ENCODE measurements at places on chromosomes 5 and 9.

DNA sequence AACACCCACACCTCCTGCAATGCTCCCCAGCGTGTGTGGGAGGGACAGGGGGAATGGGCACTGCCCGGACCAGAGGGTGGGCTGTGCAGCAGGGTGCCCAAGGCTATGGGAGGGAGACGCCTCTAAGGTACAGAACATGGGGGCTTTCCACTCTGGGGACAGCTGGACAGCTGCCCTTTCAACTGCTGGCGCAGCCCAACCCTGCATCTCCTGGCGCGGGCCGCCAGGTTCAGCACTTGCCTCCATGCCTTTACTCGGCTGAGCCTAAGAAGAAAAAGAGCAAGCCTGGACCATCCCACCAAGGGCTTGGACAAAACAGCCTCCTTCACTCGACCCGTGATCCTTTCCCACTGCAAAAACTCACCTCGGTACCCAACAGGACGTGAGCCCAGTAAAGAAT, 15.0 kb downstream of the AK8 start:
- DNase-seq: no peak

GRCh38 chr5:42750507-42750906, 6.1 kb upstream of the CCDC152 start:
- DNase-seq: no peak

DNA sequence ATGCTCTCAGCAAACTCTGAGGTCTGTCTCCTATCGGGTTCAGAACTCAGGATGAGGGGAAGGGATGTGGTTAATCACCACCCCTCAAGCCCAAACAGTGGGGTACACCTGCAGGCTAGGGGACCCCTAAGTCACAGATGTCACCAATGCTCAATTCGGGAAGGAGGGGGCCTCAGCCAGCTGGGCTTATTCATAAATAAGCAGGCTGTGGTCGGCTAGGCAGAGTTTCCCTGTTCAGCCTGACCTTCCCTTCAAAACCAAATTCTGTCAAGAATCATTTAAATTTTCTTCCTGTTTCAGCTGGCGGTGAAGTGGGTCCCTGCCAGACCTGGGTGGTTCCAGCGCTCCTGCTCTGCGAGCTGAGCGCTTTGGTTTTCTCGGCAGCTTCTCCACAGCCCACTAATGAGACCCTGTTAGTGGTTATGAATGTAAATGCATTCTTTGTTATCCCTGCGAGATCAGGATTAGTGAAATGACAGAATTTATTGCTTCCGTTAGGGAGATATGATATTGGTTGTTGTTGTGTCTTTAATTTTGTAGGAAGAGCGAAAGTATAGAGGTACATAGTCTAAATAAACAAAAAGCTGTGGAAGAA, 68.3 kb downstream of the AK8 start:
- no peak for DNase-seq

DNA sequence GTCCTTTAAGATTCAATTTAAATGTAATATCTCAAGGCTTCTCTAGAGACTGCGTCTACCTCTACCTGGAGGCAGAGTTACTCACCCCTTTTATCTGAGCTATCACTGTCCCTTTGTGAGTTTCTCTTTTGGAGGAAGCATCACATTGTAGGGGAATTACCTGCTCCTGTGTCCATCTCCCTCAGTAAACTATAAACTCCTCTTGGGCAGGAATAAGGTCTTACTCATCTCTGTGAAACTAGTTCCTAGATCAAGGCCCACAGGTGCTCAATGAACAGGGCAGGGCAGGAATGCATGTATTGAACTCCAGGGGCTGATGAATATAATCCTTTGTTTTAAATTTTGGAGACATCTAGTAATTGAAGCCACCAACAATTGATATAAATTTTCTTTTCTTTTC, 139.8 kb upstream of the ERCC6L2 start:
- no peak for DNase-seq

GRCh38 chr5:149829954-149830353, 99.8 kb downstream of the PPARGC1B start:
- no peak for DNase-seq

DNA sequence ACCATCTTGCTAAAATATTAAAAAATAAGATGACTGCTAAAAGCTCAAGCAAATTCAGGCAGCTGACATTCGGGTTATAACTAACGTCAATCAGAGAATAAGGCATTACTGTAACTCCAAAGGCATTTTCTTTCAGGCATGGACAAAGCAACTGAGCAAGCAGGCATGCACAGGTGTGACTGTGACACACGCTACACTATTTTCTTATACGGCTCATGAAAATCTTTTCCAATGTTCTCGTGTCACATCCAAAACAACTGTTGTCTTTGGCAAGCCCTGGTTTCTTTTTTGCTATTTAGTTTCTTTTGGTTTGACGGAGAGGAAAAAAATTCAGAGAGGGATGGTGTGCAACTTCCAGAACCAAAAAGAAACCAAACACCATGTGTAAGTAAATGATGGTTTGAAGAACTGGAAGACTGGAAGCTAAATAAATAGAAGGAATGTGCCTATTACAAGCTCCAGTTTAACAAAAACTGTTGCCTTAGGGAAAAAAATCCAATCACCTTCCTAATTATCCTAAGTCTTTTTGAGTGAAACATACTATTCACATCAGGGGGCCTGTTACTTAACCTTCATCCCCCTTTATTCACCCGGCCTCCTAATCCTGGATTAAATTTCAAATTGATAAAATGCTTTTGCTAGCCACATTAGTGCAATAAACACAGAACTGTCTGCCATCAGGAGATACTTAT, 277.6 kb downstream of the PSAT1 start:
- DNase-seq: no peak

DNA sequence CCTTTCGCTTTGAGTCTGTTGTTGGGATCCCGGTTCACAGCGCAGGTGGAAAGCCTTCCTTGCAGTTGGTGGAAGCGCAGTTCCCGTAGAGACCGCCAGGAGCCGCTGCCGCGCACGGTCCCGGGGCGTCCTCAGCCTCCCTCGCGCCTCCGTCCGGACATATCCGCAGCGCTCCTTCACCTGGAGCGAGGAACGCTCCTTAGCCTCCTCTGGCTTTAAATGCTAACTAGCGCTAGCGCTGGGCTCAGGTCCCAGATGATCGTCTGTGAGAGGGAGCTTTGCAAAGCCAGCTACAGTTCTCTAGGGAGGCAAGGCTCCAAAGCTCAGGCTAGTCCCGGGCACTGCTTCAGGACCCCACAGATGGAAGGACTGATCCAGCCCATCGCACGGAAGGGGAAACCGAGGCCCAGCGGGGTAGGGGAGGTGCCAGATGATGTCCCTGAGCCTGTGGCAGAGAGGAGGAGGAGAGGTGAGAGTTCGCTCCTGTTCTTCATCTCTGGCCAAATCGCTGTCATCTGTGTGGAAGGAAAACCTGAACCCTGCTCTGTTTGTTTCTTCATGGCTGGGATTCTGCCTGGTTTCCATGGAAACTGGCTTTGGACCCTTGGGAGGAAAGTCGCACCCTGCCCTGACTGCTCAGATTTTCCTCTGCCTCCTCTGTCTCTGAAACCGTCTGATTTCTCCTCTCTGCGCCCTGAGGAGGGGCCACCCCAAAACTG, 31.4 kb downstream of the COL15A1 start:
- peak; percentile 82 for DNase-seq

DNA sequence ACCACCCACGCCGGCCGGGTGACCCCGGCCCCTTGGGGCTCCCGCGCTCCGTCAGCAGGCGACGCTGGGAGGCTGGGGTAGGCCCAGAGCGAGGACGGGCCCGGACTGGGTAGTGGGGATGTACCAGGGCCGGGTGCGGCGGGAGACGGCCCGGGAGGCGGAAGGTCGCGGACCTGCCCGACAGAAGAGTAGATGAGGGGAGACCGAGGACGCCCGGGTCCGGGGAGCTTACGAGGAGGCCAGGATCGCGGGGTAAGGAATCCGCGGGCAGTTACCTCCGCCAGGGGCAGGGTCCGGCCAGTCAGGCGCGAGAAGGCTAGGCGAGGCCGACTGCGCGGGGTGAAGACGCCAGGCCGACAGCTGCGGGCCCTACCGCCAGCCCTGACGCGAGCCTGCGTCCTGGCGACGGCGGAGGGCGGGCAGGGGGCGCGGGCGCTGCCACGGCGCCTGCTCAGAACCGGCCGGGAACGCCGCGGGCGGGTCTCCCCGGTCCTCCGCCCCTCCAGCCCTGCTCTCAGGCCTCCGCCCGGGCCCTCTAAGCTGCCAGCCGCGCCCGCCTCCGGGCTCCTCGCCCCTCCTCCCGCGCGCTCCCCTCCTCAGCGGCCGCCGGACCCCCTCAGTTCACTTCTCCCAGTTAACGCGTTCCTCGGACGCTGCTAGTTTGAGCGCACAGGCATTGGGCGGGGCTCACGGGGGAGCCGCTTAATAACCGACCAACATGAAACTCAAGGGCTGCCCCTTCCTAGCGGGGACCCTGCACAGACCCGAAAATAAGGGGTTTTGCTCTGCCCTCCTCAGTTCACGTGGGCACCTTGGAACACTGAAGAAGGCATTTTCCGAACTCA, at the start of gene CPLANE1:
TSS of gene CPLANE1 (minus strand) at position 407 of the 845 bp plus-strand sequence. CDS start 1,678 bp downstream, outside the sequence.
- peak; percentile 78 for DNase-seq

GRCh38 chr5:107074996-107075395, 595.7 kb downstream of the EFNA5 start:
- no peak for DNase-seq

- no peak for DNase-seq
Observed at GRCh38 chr9:65403721-65404120, 118.7 kb upstream of the FOXD4L5 start.

- DNase-seq: no peak
Observed at GRCh38 chr5:169192536-169192935, 108.4 kb downstream of the SLIT3 start.

- DNase-seq: no peak
Observed at GRCh38 chr5:38755181-38755580, 90.6 kb upstream of the OSMR start.

- no peak for DNase-seq
Observed at GRCh38 chr9:88233091-88233490, 94.8 kb upstream of the SPATA31C2 start.

GRCh38 chr9:36258996-36259533, 817 bp upstream of the GNE start:
- no peak for DNase-seq

DNA sequence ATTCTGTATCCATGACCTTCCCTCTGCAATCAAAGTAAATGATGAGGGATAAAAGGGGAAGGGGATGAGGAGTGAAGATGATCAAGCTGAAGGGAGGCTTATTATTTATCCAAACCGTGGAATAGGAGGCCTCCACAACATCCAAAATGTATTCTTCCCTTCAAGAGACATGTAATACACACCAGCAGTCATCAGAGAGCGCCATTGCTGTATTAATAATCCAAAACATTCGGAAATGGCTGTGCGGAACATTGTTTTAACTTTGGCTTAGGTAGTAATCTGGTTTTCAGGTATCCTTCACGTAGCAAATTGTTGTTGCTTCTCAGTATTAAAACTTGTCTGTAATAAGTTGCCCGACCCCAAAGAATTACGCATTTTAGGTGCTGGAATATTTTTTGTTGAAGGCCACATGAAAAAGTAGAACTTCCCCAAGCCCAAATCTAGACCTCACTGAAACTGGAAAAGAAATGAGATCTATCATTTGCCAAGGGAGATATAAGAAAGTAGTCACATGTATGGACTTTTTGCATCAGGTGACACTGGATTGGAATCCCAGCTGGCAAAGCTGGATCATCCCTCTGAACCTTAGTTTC, 2.6 kb upstream of the BOD1 start:
- peak; percentile 80 for DNase-seq

- DNase-seq: no peak
Observed at GRCh38 chr9:107600060-107600573, 110.5 kb upstream of the KLF4 start.

DNA sequence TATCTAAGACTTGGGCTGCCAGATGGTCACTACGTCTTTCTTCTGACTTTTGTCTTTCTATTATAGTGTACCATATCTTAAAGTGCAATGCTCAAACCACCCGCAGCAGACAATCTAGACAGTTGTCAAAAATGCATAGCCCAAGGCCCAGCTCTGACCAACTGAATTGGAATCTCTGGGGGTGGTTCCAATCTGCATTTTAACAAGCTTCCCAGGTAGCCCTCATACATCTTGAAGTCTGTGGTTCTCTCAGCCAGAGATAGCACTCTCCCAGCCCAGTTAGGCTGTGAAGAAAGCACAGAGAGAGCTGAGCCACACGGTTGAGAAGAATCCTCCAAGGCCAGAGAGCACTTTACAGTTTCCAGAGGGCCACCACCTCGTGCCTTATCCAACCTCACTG, 128.2 kb upstream of the HAND1 start:
- DNase-seq: no peak

Data from B cell (primary cell).